ENCODE measurements at places on chromosomes 4 and X. TPM values are rescaled to one million over a fixed set of nuclear protein-coding genes. Genes with fewer than 3 reads are reported as not detected.

DNA sequence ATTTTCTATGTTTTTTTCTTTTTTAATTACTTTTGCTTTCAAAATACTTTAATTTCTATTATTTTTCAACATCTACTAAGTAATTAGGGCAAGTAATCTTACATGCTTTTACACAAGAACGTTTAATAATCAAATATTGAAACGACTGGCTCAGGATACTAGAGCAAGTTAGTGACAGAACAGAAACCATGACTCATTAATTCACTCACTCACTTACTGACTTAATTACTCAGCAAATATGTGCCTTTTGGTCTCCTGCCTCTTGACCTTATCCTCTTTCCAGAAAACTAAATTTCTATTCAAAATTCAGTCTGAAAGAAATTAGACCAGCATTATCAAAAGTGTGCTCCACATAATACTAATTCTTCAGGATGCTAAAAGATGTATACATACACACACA lies 314.9 kb upstream of the TEX13C start:
- no peak overlapping the region for H3K27ac ChIP-seq
- no peaks in the 10 kb centered on the region for H3K4me1 ChIP-seq
- H3K4me3 ChIP-seq: no peak overlapping the region
- no peak for DNase-seq
- no peaks in the 10 kb centered on the region for H3K27me3 ChIP-seq

- peak overlapping the region; percentile 27 for H3K27ac ChIP-seq
- H3K4me1 ChIP-seq: no peaks in the 10 kb centered on the region
- H3K36me3 ChIP-seq: no peaks in the 10 kb centered on the region
- no peak for DNase-seq
These were observed 49.7 kb upstream of the GAB1 start for GRCh38 chr4:143286701-143287571.

GRCh38 chrX:13371186-13371585 lies 51.3 kb upstream of the ATXN3L start:
- no peak overlapping the region for H3K4me3 ChIP-seq
- H3K36me3 ChIP-seq: no peaks in the 10 kb centered on the region
- H3K27me3 ChIP-seq: no peaks in the 10 kb centered on the region
- DNase-seq: no peak
- no peak overlapping the region for H3K27ac ChIP-seq

- H3K4me3 ChIP-seq: no peak overlapping the region
- H3K36me3 ChIP-seq: no peaks in the 10 kb centered on the region
- no peaks in the 10 kb centered on the region for H3K27me3 ChIP-seq
- H3K4me1 ChIP-seq: no peaks in the 10 kb centered on the region
- H3K27ac ChIP-seq: no peak overlapping the region
These were observed 321.0 kb upstream of the CXXC4 start for GRCh38 chr4:104815665-104816064.

DNA sequence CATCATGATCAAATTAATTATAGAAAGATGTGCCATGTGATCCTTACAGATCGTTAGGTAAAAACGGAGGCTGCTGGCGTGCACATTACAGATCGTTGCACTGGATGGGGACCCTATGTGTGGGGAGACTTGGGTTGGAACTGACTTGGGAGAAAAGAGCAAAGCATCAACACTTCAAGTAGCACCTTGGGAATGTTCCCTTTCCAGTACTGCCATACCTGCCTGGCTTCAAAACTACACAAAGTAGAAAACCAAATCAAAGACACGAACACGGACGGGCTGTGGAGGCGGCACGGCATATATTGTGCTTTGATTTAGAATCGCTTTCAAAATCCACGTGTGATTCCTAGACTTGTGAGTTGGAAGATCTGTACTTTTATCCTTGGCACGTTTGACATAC lies 898 bp downstream of the CMC4 start:
- peak overlapping the region; percentile 75 for H3K4me3 ChIP-seq
- no peaks in the 10 kb centered on the region for H3K4me1 ChIP-seq
- no peaks in the 10 kb centered on the region for H3K27me3 ChIP-seq
- H3K36me3 ChIP-seq: no peaks in the 10 kb centered on the region
- no peak overlapping the region for H3K27ac ChIP-seq

The CYP2U1 gene
- total RNA-seq: 14.9 TPM

The PITX2 gene
- total RNA-seq: 6.6 TPM

The MAP3K15 gene
- not detected for total RNA-seq

All from Peyer's patch (tissue), 4 donors.